ENCODE measurements at places on chromosomes 4 and X. TPM values are rescaled to one million over a fixed set of nuclear protein-coding genes. Genes with fewer than 3 reads are reported as not detected.

DNA sequence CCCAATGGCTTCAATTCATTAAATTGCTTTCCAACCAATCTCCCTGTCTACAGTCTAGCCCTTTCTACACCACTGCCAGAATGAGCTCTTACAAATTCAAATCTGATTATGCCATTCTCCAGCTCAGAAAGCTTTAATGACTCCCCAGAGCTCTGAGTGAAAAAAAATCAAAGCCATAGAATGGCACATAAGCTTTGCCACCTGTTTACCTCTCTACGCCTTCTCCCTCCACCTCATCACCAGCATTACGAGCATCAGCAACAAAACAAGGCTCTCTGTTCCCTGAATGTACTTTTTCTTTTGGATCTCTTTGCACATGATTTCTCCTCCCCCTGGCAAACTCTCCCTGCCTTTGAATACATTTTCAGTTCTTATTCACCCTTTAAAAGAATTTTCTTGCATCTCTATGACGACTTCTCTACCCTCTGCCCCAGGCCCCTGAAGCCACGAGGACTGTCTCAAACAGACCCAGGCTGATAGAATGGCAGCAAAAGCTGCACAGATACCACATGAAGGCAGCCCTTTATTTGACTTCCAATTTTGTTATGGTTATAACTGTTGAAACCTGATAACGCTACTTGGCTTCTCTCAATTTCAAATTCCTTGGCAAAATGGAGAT is 516.0 kb downstream of the PCDH7 start:
- H3K36me3 ChIP-seq = no peaks in the 10 kb centered on the region
- no peak overlapping the region for H3K4me3 ChIP-seq
- H3K27ac ChIP-seq = no peak overlapping the region
- DNase-seq = no peak

TRIM75 gene
- total RNA-seq = not detected

- no peak for DNase-seq
- no peak overlapping the region for H3K4me3 ChIP-seq
- H3K36me3 ChIP-seq = no peaks in the 10 kb centered on the region
- H3K27ac ChIP-seq = no peak overlapping the region
- H3K4me1 ChIP-seq = peaks cover 13% of the 10 kb centered on the region
- H3K27me3 ChIP-seq = no peaks in the 10 kb centered on the region
Measured at GRCh38 chr4:139768366-139768765, 102.7 kb downstream of the MGST2 start.

- no peak overlapping the region for H3K4me3 ChIP-seq
- H3K4me1 ChIP-seq = peaks cover 26% of the 10 kb centered on the region
- no peak overlapping the region for H3K27ac ChIP-seq
- no peak for DNase-seq
- no peaks in the 10 kb centered on the region for H3K27me3 ChIP-seq
- H3K36me3 ChIP-seq = no peaks in the 10 kb centered on the region
Measured at GRCh38 chr4:20698382-20698781, 1.9 kb upstream of the PACRGL start.

DNA sequence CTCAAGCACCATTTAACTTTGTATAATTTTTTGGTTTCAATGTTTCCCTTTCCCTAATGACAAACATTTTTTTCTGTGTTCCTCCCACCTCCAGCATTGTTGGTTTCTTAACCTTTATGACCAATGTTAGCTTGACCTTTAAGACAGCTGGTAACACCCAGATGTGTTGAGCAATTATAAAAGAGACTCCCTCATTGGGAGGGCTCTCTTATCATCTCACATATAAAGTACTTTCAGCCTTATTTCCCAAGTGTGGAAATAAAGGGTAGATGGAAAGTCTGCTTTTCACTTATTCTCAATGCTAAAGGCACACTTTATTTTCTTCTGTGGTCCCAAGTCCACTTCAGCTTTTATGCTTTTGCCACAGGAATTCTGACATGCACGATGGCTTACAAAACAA is 1420.4 kb downstream of the RAPGEF2 start:
- no peak for DNase-seq
- no peaks in the 10 kb centered on the region for H3K4me1 ChIP-seq
- no peaks in the 10 kb centered on the region for H3K36me3 ChIP-seq
- H3K4me3 ChIP-seq = no peak overlapping the region
- no peaks in the 10 kb centered on the region for H3K27me3 ChIP-seq
- no peak overlapping the region for H3K27ac ChIP-seq

DNA sequence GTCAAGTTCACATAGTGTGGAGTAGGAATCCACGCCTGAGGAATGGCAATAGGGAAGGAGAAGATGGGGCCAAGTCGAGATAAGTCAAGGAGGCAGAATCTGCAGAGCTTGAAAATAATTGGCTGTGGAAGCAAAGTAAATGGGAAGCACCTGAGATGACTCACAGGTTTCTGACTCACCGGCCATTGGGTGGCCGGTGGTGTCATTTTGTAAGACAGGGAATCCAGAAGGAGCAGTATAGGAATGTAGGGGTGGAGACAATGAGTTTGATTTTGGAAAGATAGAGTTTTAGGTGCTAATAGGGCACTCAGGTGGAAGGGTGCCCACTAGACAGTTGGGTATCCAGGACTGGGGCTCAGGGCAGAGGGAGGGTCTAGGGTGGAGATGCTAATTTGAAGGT is 201.0 kb upstream of the MAMLD1 start:
- no peaks in the 10 kb centered on the region for H3K27me3 ChIP-seq
- no peak overlapping the region for H3K27ac ChIP-seq
- no peaks in the 10 kb centered on the region for H3K4me1 ChIP-seq
- no peak for DNase-seq
- H3K4me3 ChIP-seq = no peak overlapping the region

DNA sequence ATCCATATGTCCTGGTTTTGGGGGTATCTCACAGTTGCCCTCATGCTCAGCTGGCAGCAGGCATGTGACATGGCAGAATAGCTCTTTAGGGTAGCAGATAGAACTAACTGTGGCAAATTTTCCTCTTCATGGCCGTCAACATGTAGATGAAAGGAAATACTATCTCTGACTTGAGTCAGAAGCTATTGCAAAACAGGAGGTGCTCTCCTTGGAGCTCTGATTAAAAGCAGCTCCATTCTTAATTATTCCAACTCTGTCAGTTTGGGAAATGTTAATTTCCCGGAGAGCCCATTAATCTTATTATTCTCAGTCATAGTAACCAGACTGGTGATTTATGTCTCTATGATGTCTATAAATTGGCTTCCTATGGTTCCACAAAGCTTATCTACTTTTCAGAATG is 18.2 kb downstream of the IL13RA1 start:
- no peak overlapping the region for H3K4me3 ChIP-seq
- no peaks in the 10 kb centered on the region for H3K27me3 ChIP-seq
- no peak for DNase-seq

DNA sequence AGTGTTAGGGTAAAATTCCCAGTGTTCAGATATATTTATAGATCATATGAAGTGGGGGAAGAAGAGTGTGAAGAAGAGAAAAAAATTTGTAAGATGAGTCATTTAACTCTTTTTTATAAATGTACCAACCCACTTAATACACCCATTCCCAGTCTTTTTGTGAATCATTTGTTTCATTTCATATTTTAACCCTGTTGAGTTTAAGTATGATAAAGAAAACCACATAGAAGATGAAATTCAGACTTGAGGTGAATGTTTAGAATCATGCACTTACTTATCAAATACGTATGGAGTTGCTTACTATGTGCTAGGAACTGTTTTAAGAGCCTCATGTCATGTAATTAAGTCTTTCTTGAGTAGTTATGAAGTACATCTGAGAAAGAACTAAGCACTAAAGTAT is 56.6 kb upstream of the DAPP1 start:
- H3K4me3 ChIP-seq = no peak overlapping the region
- no peak for DNase-seq
- H3K36me3 ChIP-seq = no peaks in the 10 kb centered on the region
- H3K4me1 ChIP-seq = no peaks in the 10 kb centered on the region

- DNase-seq = no peak
- no peaks in the 10 kb centered on the region for H3K4me1 ChIP-seq
- no peak overlapping the region for H3K4me3 ChIP-seq
- H3K27me3 ChIP-seq = no peaks in the 10 kb centered on the region
- no peak overlapping the region for H3K27ac ChIP-seq
Measured at GRCh38 chr4:102022343-102022742, 231.8 kb downstream of the BANK1 start.
